Activated CD4-positive, alpha-beta T cell treated with anti-CD3 and anti-CD28 coated beads for 24 hours (primary cell): ENCODE measurements at places on chromosomes 5 and 9.

DNA sequence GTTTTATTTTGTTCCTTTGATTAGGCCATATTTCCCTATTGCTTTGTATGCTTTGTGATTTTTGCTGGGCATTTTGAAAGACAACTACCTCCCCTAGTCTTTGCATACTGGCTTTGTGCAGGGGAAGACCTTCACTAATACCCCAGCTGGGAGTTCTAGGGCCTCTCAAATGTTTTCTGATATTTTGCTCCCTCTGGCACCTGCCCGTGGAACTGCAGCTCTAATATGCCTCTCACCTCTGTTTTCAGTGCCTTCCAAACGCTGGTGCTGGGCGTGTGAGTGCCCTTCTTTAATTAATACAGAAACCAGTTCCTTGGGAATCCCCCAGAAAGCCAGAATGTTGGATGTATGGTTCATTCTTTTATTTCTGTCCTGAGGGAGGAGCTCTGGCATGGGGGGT lies 204.5 kb downstream of the COMMD10 start:
- DNase-seq = no peak

DNA sequence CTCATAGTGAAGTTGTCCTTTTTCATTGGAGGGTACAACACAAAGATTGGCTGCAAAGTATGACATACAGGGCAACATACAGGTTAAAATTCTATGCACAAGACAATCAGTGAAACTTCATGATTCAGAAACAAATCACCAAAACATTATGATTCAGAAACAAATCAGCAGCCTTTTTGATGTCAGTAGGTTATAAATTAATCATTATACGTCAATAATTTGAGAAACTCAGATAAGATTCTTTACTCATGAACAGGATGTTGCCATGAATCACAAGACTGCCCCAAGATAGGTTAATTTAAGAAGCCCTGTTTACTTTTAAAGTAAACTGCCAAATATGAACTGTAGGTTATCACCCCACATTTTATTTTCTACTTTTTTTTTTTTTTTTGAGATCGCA lies 62.2 kb upstream of the IL33 start:
- no peak for DNase-seq

- DNase-seq = no peak
Measured at GRCh38 chr9:129558551-129559505, 62.1 kb downstream of the C9orf50 start.

DNA sequence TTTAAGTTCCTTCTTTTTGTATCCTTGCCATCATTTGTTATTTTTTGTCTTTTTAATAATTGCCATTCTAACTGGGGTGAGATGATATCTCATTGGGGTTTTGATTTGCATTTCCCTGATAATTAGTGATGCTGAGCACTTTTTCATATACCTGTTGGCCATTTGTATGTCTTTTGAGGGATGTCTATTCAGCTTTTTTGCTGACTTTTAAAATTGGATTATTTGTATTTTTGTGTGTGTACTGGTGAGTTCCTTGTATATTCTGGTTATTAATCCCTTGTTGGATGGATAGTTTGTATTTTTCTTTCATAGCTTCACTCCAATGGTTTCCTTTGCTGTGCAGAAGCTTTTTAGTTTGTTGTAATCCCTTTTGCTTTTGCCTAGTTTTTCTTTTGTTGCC lies 19.1 kb downstream of the RCL1 start:
- DNase-seq = no peak

DNA sequence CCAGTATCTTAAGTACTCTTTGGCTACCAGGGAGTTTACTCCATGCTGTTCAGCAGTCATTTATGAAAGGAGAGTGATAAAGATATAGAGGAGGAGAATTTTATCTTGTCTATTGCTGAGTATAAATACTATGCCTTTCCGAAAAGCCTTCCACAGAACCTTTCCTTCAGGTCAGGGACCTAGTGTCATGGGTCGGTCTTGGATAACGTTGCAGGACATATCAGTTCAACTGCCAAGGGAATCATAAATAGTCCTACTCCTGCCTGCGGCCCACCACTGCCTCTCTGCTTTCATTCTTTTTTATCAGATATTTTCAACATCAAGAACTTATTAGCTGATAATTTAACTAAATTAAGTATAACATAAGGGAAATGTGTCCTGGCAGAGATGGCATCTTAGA lies 122.0 kb upstream of the CCDC152 start:
- no peak for DNase-seq

- DNase-seq = no peak
Measured at GRCh38 chr9:5357431-5358105, 17.9 kb upstream of the RLN1 start.

DNA sequence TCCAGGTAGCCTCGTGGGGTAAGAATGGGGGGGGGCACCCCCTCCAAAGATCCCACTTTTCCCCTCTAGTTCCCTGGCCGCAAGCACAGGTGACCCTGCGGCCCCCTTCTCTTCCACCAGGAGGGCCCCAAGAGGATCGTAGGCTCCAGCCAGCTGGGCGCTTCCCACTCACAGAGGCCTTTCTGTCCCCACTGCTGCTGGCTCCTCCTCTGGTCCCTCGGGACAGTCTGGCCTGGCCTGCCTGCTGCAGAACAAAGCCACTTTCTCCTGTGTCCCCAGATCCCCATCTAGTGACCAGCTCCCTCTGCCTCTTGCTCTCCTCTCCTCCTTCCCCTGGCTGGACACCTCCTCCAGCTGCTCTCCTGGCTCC lies 534 bp upstream of the SAPCD2 start:
- DNase-seq = no peak

DNA sequence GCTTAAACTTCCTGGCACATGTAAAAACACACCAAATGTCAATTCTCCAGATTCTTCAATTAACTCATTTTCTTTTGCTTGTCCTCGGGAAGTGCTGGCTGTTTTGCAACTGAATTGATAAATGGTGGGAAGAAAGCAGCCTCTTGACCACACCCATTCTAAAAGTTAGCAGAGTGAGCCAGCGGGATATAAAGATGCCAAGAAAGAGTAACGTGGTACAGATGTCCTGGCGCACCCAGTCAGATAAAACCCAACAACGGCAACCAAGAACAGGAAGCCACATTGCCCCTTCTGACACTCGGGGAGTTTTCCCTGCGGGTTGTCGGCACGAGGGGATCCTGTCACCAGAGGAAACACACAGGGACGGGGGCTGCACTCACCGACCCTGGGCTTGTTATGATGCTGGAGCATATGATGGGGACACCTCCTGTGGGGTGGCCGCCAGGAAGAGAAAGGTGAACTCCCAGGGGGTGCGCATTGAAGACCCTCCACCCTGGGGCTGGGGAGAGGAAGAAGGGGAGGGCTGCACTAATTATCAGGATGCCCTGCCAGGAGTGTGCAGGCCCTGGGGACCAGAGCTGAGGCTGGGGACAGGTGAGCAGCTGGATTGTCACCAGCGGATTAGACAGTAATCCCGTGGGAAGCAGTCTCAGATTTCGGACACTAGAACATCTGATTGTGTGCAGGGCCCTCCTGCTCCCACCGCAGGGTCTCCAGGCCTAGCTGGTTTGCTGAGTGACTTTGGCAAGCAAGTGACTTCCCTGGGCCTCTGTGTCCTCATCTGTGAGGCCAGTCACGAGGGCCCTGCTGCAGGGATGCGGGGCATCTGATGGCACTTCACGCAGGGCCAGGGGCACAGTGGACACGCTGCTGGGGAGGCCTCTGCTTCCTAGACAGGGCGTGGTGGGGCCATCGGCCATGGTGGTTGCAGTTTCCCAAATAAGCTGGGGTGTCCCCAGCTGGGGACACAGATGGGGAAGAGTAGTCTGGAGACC lies 59.2 kb downstream of the CRB2 start:
- DNase-seq = no peak

- no peak for DNase-seq
Measured at GRCh38 chr9:126298063-126298801, 28.4 kb upstream of the MVB12B start.

- DNase-seq = no peak
Measured at GRCh38 chr5:80668016-80668969, 13.5 kb upstream of the DHFR start.

DNA sequence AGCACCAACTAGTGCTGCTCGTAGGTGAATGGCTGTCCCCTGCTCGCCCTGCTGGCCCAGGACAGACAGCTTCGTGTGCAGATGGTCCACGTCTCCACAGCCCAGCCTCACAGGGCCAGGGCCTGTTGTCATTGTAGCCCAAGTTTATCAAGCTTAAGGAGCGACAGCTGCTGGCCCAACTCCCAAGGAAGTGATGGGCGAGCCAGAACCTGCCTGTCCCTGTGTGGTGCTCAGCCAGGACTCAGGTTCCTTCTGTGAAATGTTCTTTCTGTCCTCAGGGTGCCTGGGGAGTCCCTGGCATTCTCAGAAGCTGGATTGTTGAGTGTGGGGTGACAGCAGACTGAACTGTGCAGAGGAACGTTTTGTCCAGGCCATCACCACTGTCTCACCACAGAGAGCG lies 16.4 kb downstream of the TRIP13 start:
- no peak for DNase-seq

- DNase-seq = no peak
Measured at GRCh38 chr9:15249981-15250380, 57.0 kb downstream of the TTC39B start.

DNA sequence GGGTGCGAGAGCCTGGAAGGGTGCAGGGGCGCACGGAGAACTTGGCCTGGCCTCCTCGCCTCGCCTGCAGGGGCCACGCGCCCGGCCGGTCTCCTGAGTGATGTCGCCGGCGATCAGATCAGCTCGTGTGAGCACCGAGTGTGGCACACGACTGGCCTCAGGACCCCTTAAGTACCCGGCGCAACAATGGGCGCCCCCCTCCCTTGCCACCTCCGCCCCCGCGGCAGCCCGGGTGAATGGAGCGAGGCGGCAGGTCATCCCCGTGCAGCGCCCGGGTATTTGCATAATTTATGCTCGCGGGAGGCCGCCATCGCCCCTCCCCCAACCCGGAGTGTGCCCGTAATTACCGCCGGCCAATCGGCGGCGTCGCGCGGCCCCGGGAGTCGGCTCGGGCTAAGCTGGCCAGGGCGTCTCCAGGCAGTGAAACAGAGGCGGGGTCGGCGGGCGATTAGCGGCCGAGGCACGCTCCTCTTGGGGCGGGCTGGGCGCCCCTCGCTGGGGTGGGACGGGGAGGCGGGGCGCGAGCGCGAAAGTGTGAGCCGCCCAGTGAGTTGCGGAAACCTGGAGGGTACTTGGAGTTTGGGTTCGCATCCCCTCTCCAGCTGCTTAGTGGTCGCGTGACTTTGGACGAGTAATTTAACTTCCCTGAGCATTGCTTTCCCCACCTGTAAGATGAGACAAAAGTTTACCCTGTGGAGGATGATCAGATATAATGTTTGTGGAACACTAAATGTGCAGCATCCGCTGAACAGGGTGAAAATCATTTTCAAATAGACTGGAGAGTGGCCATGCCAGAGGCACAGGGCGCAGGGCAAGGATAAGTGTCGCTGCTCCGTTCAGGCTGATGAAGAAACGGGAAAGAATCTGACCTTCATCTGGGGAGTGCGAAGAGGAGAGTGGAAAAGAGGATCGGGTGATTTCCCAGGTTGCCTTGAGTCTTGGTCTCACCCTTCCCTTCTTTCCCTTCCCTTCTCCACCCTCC lies at the start of gene NEUROG1:
TSS of gene NEUROG1 (minus strand) at position 145 of the 982 bp plus-strand sequence. CDS start 274 bp downstream, outside the sequence.
- no peak for DNase-seq
